Activated CD4-positive, alpha-beta T cell treated with anti-CD3 and anti-CD28 coated beads for 36 hours (primary cell): ENCODE measurements at places on chromosomes 4 and X.

DNA sequence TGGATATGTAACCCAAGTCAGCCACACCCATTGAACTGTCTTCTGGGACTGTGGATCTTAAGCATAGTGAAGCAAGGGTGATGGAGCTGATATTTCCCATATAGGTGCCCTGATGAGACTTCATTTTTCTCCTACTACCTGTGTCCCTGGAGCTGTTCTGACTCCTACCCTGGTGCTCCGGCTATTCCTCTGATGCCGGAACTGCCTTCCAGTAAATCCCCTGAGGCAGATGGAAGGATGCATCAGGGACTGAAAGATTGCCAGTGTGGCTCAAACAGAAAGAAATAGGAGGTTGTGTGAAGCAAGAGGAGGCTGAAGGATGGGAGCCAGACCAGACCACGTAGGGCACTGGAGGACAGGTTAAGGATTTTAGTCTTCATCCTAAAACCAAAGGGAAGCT lies 74.7 kb downstream of the HOPX start:
- DNase-seq = no peak

- DNase-seq = no peak
These were observed 239.0 kb upstream of the MID1 start for GRCh38 chrX:10859353-10859752.

DNA sequence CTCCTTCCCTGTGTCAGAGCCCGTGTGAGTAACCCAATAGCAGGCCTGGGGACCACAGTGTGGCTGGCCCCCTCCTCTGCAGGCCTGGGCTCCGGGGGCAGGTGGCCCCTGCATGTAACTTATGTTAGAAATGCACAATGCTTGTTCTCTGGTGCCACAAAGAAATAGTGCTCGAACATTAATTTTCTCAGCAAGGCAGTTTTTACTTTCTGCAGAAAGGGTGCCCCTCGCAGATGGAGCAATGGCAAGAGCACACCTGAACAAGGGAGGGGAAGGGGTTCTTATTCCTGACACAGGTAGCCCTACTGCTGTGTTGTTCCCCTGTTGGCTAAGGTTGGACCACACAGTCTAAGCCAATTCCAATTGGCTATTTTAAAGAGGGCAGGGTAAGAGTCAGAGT lies 17.1 kb downstream of the TACC3 start:
- DNase-seq = no peak

- no peak for DNase-seq
These were observed 43.1 kb upstream of the FHDC1 start for GRCh38 chr4:152892974-152893373.

DNA sequence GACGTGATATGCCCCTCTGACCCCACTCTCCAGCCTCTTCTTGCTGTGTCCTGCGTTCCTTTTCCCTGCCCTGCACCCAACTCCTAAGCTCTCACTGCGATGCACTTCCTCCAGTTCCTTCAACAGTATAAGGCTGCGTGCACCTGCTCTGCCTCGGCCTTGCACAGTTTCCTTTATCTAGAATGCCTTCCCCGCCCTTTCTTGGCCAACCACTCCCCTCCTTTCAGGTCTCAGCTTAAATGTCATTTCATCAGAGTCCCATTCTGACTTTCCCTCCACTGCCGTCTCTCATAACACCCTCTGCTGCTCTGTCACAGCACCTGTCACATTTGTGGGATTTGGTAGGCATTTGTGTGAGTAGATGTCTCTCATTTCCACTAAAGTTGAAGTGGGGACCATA lies 58.4 kb upstream of the NEIL3 start:
- DNase-seq = peak; percentile 58

DNA sequence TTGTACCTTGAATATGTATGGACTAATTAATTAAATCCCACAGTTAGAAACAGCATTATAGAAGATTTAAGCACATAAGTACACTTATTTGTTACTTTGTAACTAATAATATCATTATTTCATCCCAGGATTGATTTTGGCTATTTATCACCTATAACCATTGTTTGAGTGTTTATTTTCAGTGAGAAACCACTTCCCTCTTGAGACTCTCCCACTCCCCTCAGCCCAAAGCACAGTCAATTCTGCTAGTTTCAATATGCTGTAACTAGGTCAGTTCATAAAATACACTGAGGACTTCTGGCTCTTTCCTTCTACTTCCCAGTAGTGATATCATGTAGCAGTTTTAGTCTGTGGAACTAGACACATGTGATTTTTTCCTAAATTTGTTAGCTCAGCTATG lies 16.3 kb downstream of the OFD1 start:
- DNase-seq = no peak

DNA sequence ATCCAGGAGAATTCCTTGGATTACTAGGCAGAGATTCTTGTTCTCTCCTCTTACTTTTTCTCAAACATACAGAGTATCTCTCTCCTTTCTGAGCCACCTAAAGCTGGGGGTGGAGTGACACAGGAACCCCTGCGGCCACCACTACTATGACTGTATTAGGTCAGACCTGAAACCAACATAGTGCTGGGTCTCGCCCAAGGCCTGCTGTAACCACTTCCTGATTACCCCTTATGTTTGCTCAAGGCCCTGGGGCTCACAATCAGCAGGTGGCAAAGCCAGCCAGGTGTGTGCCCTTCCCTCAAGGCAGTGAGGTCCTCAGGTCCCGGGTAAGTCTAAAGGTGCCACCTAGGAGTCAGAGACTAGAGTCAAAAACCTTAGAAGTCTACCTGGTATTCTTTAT lies 166.4 kb downstream of the PARM1 start:
- DNase-seq = no peak

GRCh38 chr4:13711233-13711785 lies 83.8 kb upstream of the BOD1L1 start:
- DNase-seq = no peak

- DNase-seq = no peak
These were observed 813.8 kb upstream of the HTR2C start for GRCh38 chrX:113770071-113770470.

- no peak for DNase-seq
These were observed 679 bp upstream of the MSL3 start for GRCh38 chrX:11757397-11757718.

DNA sequence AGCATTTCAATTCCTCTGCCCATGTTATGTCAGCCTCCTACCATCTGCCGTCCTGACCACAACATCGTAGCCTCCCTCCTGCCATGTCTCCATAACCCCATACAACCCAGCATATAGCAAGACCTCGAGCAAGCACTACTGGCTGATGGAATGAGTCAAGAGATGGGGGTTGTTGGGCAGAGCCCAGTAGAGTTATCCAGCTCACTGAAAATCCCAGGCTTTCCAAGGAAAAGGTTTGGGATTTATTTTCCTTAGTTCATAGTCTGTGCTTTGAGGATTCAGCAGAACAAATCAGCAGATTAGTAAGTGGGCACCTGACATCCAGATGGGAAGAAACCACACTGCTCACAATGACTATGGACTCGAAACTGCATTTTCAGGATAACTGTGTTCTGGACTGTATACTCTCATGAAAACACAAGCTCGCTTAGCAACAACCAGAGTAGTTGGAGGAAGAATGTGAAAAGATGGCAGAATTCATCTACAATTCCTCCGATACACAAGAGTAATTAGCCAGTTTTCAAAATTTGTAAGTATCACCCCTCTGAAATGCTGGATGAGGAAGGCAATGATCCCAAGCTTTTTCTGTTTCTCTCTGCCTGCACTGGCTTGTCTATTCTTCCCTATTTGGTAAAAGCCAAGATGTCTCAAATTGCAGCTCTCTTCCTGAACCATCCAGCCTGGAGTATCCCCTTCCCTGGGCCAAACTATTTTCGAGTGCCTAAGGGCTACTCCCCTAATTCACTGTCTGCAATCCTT lies 186.2 kb upstream of the TBL1X start:
- no peak for DNase-seq

- no peak for DNase-seq
These were observed 4.9 kb downstream of the LYAR start for GRCh38 chr4:4284827-4285618.

DNA sequence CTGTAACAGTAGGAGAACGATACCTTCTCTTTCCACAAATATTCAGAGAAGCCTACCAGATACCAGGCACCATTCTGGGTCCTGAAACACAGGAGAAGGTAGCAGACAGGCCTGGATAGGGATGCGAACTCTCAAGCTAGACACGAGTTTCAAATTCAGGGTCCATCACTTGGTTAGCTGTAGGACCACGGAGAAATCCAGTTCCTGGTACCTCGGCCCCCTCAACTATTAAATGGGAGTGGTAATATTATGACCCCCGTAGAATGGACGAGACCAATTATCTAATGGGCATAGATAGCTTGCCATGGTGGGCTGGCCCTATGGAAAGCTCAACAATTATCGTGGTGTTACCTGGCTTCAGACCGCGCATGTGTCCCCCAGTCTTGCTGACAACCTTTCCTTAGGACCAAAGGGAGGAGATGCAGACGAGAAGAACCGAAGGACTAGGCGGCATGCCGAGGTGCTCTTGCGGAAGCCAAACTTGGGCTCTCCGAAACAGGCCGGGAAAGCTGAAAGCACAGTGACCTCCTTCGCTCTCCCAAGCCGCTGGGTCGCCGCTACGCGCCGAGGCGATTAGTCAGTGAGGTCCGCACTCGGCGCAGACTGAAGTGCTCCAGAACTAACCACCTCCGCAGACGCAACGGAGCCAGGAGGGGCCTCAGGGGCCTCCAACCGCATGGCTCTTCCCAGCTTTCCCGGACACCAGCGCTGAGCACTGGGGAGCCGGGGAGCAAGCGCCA lies 19.6 kb downstream of the NKX3-2 start:
- peak; percentile 8 for DNase-seq

GRCh38 chr4:123415977-123416376 lies 19.4 kb downstream of the SPRY1 start:
- peak; percentile 72 for DNase-seq

DNA sequence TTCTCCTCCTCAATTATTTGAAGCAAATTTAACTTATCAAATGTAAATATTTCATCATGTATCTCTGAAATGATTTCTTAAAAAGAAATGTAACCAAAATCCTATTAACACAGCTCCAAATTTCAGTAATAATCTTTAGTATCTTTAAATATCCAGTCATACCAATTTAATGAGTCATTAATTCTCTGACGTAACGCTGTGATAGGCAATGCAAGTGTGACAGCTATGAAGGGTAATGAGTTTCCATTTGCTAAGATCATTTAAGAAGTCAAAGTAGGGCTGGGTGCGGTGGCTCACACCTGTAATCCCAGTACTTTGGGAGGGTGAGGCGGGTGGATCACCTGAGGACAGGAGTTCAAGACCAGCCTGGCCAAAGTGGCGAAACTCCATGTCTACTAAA lies 15.6 kb downstream of the RPS3A start:
- no peak for DNase-seq

DNA sequence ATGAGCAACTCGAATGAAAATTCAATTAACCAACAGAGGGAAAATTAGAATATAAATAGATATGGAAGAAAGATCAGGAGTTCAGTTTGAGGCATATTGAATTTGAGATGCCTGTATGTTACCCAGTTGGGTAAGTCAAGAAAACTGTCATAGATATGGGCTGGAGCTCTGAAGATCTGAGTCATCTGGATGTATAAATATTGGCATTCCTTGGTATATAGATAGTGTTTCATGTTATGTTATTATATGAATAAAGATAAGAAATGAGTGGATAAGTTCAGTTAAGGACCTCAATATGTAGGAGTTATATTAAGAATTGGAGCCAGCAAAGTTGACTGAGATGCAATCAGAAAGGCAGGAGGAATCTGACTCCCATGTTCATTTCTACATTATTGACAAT lies 543.6 kb upstream of the SMIM31 start:
- no peak for DNase-seq

DNA sequence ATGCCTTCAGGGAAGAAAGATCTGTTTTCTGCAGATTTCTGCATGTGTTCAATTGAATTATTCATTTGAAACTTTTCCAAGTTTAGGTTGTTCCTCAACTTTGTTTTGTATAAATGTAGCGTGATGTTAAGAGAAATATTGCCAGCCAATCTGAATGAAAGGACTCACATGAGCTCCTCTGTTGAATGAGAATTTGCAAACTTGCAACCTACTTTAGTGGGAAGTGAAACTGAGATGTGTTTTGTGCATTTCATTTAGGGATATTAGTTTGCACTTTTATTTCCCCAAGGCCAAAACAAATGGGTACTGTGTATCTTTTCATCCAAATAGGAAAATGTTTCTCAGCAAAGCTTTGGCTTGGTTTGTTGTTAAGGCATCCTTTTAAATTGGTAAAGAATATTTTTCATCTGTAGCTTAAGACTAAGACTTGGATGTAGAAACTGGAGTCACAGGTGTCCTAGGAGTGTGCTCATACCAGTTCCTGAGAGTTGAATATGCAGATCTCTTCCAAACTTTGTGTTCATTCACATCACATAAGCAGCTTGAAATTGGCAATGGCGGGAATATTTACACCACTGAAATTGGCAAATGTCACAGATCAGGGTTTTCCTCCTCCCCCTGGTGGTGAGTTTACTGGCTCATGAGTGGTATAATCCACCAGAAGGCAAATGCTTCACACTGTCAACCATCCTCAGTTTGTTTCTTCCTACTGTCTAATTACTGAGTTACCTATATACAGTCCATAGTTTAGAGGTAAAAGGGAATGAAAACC lies 193.6 kb upstream of the BANK1 start:
- DNase-seq = peak; percentile 39
